ENCODE measurements at places on chromosomes 11 and 22.
A peak's percentile ranks its signal among the peaks of the same experiment; 100 is the strongest.

DNA sequence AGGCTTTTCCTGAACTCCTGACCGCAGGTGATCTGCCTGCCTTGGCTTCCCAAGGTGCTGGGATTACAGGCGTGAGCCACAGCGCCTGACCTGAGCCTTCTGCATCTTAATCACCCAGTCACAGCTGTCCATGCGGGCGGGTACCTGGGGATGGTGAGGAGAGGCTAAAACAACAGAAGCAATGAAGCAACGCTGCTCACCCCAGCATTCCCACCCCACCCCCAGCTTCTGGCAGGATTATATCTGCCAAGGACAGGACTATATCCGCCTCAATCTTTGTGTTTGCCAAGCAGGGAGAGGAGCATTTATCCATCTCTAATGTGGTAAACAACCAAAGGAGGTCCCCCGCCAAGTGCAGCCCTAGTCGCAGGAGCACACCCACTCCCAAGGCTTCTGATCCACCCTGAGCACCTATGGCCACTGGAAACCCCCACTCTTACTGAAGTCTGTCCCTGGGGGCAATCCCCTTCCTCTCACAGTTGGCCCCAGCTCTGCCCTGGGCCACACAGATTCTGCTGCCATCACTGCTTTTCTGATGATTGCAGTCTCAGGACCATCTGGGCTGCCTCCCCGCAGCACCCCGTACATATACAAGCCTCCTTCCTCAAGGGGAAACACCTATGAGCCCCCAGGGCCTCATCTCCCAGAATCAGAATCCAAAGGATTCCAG is 8.8 kb upstream of the LGALS2 start:
- DNase-seq = no peak

GRCh38 chr11:57323167-57323854 is 1.4 kb downstream of the TNKS1BP1 start:
- no peak for DNase-seq

DNA sequence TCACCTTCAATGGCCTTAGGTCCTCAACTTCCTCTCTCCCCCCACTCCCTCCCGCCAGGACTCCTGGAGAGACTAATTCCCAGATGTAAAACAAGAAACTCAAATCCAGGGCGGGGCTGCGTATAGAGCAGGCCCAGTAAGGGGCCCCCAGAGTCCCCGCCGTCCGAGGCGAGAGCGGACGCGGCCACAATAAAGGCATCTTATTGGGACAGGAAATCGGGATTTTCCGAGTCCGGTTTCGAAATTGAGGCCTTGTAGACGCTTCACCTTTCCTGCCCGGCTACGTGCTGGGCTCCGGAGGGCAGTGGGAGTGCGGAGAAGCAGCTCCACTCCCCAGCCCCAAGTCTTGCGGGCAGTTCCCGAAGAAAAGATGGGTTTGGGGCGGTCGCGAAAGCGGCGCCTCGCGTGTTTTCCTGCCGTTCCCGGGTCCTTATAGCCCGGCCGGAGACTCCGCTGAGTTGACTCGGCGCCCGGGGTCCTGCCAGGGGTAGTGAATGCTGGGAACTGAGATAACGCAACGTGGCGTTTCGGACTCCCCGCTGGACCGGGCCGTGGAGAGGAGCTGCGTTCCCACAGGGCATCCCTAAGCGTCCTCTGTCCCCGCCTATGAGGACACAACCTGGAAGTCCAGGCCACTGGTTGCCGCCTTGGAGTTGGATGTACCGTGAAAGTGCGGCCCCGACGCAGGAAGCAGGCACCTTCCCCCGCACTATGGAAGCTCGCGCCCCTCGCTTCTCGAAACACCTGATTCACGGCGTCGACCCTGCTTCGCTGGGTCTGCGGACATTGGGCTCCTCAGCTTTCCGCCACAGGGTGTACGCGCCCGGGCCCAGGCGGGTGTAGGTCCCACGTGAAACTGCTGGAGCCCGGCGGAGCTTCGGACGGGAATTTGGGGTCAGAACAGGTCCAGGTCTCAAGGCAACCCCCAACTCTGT is 4.8 kb upstream of the CHRM1 start:
- DNase-seq = no peak

- DNase-seq = no peak
Observed at GRCh38 chr11:115279813-115280761, 224.1 kb downstream of the CADM1 start.

- no peak for DNase-seq
Observed at GRCh38 chr22:49508561-49508960, 319.1 kb downstream of the BRD1 start.

DNA sequence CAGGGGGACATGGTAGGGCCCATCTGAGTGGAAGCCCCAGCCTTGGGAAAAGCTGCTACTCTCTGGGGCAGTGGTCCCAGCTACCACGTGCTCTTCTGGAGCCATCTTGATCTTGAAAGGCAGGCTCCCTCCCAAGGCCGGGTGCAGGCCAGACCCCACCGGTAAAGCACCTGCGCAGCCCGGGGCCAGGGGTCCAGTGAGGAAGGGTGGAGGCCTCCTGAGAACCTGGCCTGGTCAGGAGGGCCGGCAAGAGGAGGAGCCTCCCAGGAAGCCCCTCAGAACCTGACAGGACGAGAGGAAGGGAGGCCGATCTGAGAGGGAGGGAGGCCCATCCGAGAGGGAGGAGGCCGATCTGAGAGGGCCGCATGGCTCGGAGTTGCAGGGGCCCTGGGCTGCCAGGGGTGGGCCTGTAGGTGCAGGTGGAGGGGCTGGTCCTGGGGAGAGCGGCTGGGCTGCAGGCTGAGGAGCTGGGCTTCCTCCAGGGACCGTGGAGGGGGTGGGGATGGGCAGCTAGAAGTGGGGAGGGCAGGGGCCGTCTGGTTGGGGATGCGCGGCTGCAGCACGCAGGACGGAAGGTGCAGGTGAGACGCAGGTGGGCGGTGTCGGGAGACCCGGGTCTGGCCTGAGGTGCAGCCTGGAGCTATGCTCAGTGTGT is 529 bp downstream of the GRAMD4 start:
- no peak for DNase-seq

GRCh38 chr22:47340851-47341436 is 578.5 kb downstream of the TBC1D22A start:
- DNase-seq = no peak

GRCh38 chr22:45586651-45587405 is 84.1 kb downstream of the FBLN1 start:
- DNase-seq = no peak

GRCh38 chr11:35190804-35191348 is 51.9 kb downstream of the CD44 start:
- no peak for DNase-seq

GRCh38 chr11:92136797-92137196 is 87.8 kb upstream of the FAT3 start:
- no peak for DNase-seq

- DNase-seq = no peak
Observed at GRCh38 chr11:91795139-91795887, 429.3 kb upstream of the FAT3 start.

- DNase-seq = peak; percentile 28
Observed at GRCh38 chr11:66467756-66468155, 1.1 kb downstream of the PELI3 start.

GRCh38 chr22:40954113-40954512 is 2.9 kb downstream of the RBX1 start:
- DNase-seq = no peak

GRCh38 chr11:61671527-61671926 is 8.7 kb upstream of the DAGLA start:
- DNase-seq = peak; percentile 9

- DNase-seq = no peak
Observed at GRCh38 chr11:61004180-61004611, 32.7 kb downstream of the CD6 start.

- no peak for DNase-seq
Observed at GRCh38 chr22:46970411-46971098, 208.1 kb downstream of the TBC1D22A start.

GRCh38 chr11:41943656-41944055 is 484.2 kb upstream of the LRRC4C start:
- DNase-seq = no peak

DNA sequence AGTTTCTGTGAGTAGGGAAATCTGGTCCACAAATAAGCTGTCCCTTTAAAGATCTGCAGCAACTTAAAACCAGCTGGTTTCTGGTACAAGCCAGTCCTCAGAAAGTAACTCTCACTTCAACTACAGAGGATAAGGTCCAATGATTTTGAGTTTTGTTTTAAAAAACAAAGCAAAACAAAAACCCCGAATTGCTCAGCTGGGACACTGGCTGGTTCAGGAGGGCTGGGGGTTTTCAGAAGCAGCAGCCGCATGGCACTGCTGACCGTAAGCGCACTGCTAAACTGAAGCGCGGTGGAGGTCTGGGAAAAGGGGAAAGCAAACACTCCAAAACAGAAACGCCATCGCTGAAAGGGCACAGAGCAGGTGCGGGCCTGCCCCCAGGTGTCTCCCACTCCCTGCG is 59.7 kb downstream of the MICAL3 start:
- no peak for DNase-seq

DNA sequence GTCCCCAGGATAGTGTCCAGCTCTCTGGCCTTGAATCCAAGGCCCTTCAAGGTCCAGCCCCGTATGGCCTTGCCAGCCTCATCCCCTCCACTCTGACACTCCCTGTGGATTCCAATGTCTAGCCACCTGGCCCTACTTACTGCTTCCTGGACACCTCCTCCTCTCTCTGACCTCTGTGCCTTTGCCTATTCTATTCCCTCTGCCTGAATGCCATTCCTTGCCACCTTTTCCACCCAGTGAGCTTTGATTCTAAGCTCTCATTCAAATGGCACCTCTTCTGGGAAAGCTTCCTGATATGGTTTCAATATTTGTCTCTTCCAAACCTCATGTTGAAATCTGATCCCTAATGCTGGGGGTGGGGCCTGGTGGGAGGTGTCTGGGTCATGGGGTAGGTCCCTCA is 31.9 kb upstream of the TTLL12 start:
- DNase-seq = no peak

- DNase-seq = no peak
Observed at GRCh38 chr22:42549331-42550060, 4.3 kb upstream of the SERHL2 start.

DNA sequence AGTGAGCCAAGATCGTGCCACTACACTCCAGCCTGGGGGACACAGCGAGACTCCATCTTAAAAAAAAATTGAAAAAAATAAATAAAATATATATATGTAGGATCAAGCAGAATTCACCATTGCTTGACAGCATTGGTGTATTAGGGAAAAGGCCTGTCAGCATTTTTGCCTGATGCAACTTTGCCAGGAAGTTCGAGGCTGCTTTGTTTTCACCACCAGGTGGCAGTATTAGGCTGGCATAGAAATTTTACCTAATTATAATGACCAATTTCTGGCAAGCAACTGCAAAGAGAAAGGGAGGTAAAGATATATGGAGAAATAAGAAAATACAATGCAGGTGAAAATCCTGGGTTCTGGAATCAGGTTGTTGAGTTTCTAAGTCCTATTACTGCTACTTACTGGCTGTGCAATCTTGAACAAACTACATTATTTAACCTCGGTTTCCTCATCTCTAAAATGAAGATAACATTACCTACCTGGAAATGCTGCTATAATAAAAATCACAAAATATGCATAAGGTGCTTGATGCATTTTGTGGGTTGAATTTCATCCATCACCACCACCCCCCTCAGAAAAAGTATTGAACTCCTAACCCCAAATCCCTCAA is 24.7 kb downstream of the LAYN start:
- peak; percentile 68 for DNase-seq

DNA sequence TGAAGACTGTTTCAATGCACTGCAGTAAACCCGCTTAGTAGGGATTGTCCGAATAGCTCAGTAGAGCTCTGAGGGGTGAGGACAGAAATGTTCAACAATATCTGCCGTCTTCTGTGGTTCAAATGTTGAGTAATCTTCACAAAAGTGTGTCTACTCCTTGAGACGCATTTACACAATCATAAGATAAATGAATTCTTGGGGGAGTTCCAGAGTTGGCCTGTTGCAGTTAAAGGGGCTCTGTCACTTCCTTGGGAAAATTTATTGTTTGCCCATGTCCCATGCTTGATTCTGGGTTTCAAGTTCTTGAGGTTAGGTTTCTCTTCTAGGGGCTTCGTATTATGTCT is 614 bp downstream of the ANO3 start:
- DNase-seq = no peak

GRCh38 chr11:28535677-28536076 is 427.5 kb downstream of the METTL15 start:
- DNase-seq = no peak

DNA sequence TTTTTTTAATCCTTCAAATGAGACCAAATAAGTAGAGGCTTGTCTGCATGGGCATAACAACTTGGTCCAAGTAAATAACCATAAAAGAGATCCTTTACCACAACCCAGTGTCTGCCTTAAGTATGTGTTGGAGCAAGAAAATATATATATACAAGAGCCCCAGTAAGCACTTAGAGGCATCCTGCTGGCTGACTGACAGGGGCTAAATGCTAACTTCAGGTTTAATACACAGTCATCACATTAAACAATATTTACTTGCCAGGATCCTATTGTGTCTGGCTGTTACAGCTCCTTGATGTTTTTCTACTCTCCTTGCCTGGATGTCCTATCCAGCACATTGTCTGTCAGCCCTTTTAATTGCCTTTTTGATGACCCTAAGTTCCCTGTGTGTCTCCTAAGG is 37.5 kb upstream of the MMP20 start:
- no peak for DNase-seq

- DNase-seq = no peak
Observed at GRCh38 chr22:33513388-33514338, 406.6 kb downstream of the LARGE1 start.

DNA sequence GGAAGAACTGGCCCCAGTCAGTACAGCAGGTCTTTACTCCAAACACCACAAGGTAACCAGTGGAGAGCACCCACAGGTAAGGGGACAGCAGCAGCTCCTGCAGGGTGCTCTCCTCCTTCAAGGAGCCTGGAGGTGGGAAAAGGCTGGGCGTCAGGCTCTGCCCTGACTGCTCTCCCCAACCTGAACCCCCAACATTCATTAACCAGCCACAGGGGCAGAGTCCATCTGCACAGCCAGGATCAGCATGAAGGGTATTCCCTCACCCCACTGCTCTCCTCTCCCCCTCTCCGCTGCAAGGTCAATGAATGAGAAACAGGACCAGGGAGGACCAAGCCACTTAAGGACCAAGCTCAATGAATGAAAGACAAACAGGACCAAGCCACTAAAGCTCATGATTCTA is 3.7 kb downstream of the SLC37A4 start:
- no peak for DNase-seq
